ENCODE measurements at places on chromosomes 7 and 10. TPM values are rescaled to one million over a fixed set of nuclear protein-coding genes. Genes with fewer than 3 reads are reported as not detected.

Gene EIF5AL1
- total RNA-seq = not detected

GRCh38 chr7:92613720-92614119, 23.5 kb upstream of the FAM133B start:
- no peak for DNase-seq
- no peaks in the 10 kb centered on the region for H3K27me3 ChIP-seq
- peaks cover 5% of the 10 kb centered on the region for H3K36me3 ChIP-seq
- H3K4me1 ChIP-seq = peaks cover 9% of the 10 kb centered on the region
- no peak overlapping the region for H3K27ac ChIP-seq

- H3K27ac ChIP-seq = no peak overlapping the region
- H3K27me3 ChIP-seq = no peaks in the 10 kb centered on the region
- no peak for DNase-seq
- no peak overlapping the region for H3K4me3 ChIP-seq
- H3K36me3 ChIP-seq = no peaks in the 10 kb centered on the region
These were observed 152.5 kb downstream of the LCOR start for GRCh38 chr10:96984541-96985131.

DNA sequence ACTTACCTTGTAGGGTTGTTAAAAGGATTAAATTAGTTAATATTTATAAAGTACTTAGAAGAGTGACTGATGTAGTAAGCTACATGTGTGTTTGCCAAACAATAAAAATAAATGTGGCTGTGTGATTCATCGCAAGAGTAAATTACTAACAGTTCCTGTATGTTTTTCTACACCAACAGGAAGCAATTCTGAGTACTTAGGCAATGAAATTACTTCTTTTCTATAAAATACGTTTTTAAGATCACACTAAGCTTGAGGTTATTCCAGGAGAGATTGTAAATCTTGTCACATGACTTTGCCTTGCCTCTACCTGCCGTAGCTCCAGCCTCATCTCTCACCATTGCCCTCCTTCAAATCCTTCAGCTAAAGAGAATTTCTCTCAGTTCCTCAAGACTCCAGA, 18.1 kb upstream of the GSTK1 start:
- no peaks in the 10 kb centered on the region for H3K4me1 ChIP-seq
- no peaks in the 10 kb centered on the region for H3K36me3 ChIP-seq
- no peak for DNase-seq

GRCh38 chr7:77631820-77632219, 64.4 kb upstream of the RSBN1L start:
- H3K27ac ChIP-seq = no peak overlapping the region
- H3K4me3 ChIP-seq = no peak overlapping the region
- H3K36me3 ChIP-seq = no peaks in the 10 kb centered on the region
- peaks cover 8% of the 10 kb centered on the region for H3K4me1 ChIP-seq

DNA sequence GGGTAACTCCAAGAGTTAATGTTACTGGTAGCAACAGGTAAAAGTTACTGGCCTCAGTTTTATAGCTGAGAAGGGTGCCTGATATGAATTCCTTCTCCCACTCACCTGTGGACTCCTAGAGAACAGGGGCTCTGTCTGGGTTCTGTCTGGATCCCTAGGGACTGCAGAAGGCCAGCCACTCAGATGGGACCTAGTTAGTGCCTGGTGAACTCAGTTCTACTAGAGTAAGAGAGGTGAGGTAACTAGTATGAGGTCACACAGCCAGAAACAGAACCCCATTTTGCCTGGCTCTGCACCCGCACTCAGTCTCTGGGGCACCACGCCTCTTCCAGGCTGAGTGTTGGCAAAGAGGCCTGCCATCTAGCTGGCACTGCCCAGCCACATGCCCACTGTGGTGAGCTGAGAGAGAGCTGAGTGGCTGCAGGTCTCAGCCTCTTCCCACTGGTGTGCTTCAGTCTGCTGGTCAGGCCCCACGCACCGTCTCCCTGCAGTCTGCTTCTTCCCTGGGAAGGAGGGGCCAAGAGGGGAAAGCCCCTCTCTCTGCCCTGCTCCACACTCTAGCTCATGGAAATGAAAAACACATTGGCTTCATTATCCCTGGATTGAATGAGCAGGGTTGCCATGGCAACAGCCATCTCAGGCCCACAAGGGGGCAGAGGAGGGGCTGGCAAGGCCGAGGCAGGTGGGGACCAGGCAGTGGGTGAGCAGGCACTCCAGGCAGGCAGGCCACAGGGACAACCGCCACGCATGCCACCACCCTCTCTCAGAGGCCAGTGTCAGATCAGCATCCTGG, 110.6 kb downstream of the ZMIZ1 start:
- no peak overlapping the region for H3K4me3 ChIP-seq
- H3K4me1 ChIP-seq = peaks cover 74% of the 10 kb centered on the region
- peak overlapping the region; percentile 30 for H3K27ac ChIP-seq

Measured in body of pancreas (tissue), 4 donors.